ENCODE measurements at places on chromosomes 1 and 21.

DNA sequence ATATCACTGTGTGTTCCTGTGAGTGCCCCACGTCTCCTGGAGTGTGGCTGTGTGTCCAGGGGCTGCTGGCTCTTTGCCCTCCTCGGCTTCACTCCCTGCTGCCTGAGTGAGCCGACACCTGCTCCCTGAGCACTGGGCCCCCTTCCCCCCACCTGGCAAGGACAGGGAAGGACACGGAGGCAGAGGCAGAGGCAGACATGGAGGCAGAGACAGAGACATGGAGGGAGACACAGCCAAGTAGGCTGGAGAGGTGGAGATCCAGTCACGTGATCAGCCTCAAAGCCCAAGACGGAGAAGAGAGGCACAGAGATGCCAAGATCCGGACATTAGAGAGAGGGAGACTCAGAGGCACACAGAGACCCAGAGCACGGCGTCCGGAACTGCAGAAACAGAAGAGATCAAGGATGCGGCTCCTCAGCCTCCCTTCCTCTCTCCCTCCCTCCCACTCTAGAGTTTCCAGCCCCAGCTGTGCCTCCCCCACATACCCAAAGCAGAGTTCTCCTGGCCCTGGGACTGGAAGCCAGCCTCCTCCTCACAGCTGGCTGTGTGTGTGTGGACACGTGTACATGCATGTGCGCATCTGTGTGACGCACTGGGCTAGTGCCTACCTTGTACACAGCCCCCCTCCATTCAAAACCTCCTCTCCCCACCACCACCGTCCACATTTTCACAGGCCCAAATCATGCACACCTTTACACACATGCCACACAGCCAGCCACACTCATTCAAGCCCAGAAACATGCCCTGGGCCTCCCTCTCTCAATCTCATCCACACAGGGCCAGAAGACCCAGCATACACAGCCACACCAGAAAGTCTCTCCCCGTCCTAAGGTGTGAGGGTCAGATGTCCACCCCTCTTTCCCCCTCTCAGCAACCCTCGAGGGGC is 39.1 kb upstream of the WASF2 start:
- peak; percentile 40 for DNase-seq

DNA sequence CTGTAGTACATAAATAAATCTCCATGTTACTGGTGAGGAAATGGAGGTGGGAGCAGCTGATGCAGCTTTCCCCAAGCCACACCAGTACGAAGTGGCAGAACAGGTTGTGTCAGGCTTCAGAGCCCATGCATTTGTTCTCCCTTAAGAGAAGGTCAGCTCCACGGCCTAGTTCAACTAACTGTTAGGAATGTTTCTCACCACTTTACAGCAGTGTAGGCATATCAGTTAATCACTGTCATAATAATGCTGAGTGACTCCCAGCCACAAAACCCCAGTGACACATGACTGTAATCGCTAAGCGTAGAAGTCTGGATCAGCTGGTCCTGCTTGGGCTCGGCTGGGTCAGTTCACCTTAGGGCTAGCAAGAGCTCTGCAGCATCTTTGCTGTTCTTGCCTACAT is 90.4 kb downstream of the VPS26C start:
- no peak for DNase-seq

- no peak for DNase-seq
Measured at GRCh38 chr1:246035060-246035541, 472.0 kb downstream of the SMYD3 start.

- DNase-seq, result no peak
Measured at GRCh38 chr1:4071653-4072052, 171.6 kb upstream of the C1orf174 start.

GRCh38 chr21:39712976-39713375 is 32.0 kb upstream of the IGSF5 start:
- DNase-seq, result no peak

DNA sequence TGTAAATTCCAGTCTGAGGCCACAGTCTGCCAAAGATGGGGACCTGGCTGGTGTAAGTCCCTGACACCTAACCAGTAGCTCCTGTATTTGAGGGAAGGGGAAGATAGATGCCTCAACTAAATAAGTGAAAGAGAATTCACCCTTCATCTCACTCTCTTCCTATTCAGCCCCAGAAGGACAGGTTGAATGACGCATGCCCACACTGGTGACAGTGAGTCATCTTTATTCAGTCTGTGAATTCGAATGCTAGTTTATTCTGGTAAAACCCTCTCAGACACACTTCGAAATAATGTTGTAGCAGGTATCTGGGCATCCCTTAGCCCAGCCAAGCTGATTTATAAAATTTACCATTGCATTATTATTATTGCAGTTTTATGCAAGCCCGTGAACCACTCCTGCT is 617.0 kb upstream of the PRMT6 start:
- DNase-seq, result no peak

- no peak for DNase-seq
Measured at GRCh38 chr1:50332941-50333594, 90.2 kb downstream of the DMRTA2 start.

GRCh38 chr1:32208469-32208868 is 420 bp upstream of the DCDC2B start:
- DNase-seq, result no peak

DNA sequence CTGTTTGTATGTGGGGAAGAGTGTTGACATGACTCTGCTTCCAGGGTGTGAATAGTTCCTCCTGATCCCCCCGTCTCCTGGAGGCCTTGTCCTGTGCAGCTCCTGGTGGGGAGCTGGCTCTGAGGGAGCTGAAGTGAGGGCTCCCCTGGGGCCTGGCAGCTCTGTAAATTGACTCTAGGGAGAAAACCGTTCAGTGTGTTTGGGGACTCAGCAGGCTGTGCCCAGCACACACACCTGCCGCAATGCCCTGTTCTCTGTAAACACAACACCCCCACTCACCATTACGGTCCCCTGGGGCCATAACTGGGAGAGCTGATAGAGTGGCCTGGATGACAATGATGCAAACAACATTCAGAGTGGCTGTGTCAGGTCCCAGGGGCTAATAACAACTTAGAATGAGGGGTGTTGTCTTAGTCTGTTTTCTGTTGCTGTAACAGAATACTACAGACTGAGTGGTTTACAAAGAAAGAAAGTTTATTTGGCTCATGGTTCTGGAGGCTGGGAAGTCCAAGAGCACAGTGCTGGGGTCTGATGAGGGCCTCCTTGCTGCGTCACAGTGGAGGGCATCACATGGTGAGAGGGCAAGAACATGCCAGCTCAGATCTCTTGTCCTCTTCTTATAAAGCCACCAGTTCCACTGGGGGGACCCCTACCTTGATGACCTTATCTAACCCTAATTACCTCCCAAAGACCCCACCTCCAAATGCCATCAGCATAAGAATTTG is 15.3 kb downstream of the ADORA1 start:
- DNase-seq, result no peak

GRCh38 chr1:54297596-54298283 is 97.8 kb downstream of the MRPL37 start:
- no peak for DNase-seq

Measured in GM04503 (cell line).